Activated T-helper 1 cell treated with anti-CD3 and anti-CD28 coated beads, Interleukin-12 subunit alpha, Interleukin-12 subunit beta, Interleukin-2, Interleukin-4 antibody, amounts not matched to agents 30 ng/mL and 10 ng/mL and 1 ng/mL, durations not matched to agents 14 hours and 24 hours and 36 hours (primary cell): ENCODE measurements at places on chromosomes 7 and 10. TPM values are rescaled to one million over a fixed set of nuclear protein-coding genes. Genes with fewer than 3 reads are reported as not detected.

DNA sequence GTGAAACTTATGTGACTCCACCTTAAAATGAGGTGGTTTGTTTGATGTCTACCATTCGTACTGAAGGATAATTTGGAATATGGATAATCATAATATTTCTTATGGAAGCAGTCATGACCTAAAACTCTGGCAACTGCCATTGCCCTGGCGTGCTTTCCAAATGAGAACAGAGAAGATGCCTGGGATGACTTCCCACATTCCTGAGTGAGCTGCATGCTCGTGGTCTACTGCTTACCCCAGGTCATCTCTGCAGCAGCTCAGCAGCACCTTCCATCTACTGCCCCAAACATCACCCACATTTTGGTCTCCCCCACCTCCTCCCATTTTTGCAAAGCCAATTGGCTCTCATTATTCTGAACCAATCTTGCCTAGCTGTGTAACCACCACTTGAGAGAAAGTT, 40.1 kb downstream of the LYZL1 start:
- no peak for DNase-seq

Gene HMX2
- not detected in 2 replicates for total RNA-seq

DNA sequence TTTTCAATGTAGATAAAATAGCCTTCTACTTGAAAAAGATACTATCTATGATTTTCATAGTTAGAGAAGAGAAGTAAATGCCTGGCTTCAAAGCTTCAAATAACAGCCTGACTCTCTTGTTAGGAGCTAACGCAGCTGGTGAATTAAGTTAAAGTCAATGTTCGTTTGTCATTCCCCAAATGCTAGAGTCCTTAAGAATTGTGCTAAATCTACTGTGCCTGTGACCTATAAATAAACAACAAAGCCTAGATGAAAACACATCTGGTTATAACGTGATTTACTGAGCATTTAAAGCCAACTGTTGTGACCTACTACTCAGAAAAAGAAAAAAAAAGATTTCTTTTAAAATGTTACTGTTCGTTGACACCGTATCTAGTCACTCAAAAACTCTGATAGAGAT, 134.7 kb downstream of the POLR1F start:
- no peak for DNase-seq

GRCh38 chr7:110071192-110071591, 1019.7 kb upstream of the LRRN3 start:
- DNase-seq = no peak

GRCh38 chr7:100684534-100685042, 9.5 kb downstream of the GIGYF1 start:
- no peak for DNase-seq

DNA sequence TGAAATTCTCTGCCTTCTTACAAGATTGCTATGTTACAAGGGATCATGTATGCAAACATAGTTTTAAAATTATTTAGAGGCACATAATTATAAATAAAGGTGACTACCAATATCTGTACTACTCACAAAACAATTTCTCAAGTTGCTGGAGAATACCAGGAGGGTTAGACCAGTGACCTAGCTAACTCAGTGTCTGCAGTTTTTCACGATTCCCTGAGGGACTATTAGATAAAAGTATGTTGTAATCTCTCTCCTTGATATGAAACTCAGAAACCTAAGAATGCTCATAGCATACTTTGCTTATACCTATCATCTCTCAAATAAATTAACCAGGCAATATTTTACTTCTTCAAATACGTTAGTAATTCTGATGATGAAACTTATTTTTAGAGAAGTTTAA, 534.0 kb upstream of the ANKRD30A start:
- no peak for DNase-seq

Gene FOXI2
- total RNA-seq = not detected in 2 replicates

Gene OR9A2
- total RNA-seq = not detected in 2 replicates

- DNase-seq = no peak
Measured at GRCh38 chr7:41796331-41796730, 93.4 kb upstream of the INHBA start.

DNA sequence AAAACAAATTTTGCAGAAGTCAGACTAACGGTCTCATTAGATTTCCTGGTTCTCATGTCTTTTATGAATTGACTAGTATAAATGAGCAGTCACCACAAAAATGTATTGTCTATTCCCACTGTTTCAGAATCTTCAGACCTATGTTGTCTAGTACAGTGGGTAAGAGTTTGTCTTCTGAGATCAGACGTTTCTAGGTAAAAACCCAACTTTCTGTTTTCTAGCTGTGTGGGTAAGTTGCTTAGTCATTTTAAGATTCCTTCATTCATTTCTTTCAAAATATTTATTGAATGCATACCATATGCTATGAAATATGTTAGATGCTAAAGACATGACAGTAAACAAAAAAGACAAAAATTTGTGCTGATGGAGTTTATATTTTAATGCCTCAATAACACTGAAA, 156.3 kb downstream of the POLR1F start:
- no peak for DNase-seq

Gene SORCS1
- not detected in 2 replicates for total RNA-seq

GRCh38 chr10:47295411-47295810, 4.6 kb upstream of the GDF10 start:
- no peak for DNase-seq

DNA sequence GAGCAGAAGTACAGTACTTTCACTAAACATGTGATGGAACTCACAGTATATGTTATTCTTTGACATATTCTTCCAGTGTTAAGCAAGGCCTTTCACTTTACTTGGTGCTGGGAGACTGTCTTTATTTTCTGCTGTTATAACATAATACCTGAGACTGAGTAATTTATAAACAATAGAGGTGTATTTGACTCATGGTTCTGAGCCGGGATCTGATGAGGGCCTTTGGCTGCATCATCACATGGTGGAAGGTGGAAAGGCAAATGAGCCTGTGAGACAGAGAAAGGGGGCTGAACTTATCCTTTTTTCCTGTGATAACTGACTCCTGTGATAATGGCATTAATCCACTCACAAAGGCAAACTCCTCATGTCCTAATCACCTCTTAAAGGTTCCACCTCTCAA, 1.4 kb downstream of the SUPV3L1 start:
- DNase-seq = no peak

GRCh38 chr10:47230957-47231356, 69.0 kb upstream of the GDF10 start:
- no peak for DNase-seq

- no peak for DNase-seq
Measured at GRCh38 chr7:668139-668931, 58.2 kb upstream of the DNAAF5 start.

Gene PRTFDC1
- 0.32 and 0.57 TPM in 2 replicates for total RNA-seq

- DNase-seq = no peak
Measured at GRCh38 chr7:100367676-100368613, 5.3 kb upstream of the PILRA start.

- DNase-seq = no peak
Measured at GRCh38 chr10:110426294-110427181, 71.2 kb upstream of the DUSP5 start.
